Activated naive CD4-positive, alpha-beta T cell treated with anti-CD3 and anti-CD28 coated beads, Interleukin-2, amount 10 ng/mL, durations not matched to agents 7 days and 5 days (primary cell): ENCODE measurements at places on chromosomes 16 and 17.

DNA sequence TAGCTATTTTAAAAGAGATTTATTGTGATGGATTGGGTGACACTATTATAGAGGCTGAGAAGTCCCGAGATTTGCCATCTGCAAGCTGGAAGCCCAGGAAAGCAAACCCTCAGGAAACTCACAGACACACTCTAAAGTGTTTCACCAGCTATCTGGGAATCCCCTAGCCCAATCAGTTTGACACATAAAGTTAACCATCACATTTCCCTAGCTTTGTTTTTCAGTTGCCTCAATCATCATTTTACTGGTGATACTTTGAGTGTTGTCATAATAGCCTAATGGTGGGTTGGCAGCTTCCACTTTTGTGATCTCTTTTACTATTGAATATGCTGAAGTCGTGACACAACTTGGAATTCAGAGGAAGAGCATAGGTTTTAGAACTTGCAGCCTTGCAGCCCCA lies 1.8 kb downstream of the SGF29 start:
- H3K27ac ChIP-seq = no peak overlapping the region
- DNase-seq = no peak
- peaks cover 3% of the 10 kb centered on the region for H3K27me3 ChIP-seq

- no peak for DNase-seq
- H3K36me3 ChIP-seq = no peaks in the 10 kb centered on the region
- H3K4me3 ChIP-seq = no peak overlapping the region
Measured at GRCh38 chr16:10610499-10611184, 30.2 kb upstream of the EMP2 start.

DNA sequence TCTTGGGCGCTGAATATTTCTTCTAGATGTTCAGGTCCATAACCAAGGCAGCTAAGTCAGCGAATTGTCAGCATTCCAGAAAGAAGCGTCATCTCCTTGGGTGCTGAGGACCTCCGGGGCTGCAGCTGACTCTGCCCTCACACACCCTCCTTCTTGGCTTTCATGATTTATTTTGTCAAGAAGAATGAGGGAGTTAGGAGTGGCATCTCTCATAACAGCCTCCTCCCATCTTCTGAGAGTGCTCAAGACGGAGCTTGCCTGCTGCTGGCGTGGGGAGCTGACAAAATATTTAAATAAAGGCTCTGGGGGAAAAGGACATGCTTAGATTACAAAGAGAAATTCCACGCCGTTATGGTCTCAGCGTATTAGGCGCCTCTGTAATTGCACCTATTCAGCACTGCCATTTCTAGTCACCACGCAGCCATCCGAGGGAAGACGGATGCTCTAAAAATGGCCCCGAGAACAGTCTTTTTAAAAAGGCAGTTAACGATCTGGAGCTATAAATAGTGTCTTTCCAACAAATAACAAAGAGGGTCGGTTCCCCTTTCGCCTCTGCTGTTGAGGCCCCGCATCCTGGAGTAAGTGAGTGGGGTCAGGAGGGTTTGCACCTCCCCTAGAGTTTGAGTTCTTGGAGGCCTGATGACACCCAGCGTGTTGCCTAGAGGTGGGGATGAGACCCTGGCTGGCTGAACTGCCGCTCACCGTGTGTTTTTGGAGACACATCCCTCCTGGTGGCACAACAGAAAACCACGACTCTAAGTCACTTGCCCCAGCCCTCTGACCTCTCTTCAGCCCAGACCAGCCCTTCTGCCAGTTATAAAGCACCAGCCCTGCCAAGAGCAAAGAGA lies 187.0 kb downstream of the CCDC182 start:
- H3K4me1 ChIP-seq = no peaks in the 10 kb centered on the region
- H3K27ac ChIP-seq = no peak overlapping the region
- no peak overlapping the region for H3K4me3 ChIP-seq
- no peak for DNase-seq
- no peaks in the 10 kb centered on the region for H3K27me3 ChIP-seq

DNA sequence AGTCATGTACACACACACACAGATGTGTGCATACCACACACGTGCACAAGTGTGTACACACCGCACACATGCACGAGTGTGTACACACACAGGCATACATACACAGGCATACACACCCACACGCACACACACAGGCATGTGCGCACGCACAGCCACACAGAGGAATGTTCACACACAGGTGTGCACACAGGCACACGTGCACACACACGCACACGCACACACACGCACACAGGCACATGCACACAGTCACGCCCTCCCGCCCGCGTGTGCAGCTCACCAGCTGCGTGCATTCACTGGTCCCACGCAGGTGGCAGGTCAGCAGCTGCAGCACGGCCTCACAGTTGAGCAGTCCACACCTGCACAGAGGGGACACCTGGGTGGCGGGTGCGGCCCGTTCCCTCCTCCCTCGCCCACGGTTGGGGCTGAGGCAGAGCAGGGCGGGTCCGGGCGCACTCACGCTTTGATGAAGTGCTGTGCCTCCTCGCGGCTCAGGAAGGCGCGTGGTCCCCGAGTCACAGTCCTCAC lies 7.7 kb downstream of the TEPSIN start:
- H3K4me1 ChIP-seq = peaks cover 11% of the 10 kb centered on the region
- no peak overlapping the region for H3K4me3 ChIP-seq
- no peak for DNase-seq
- H3K27ac ChIP-seq = peak overlapping the region; percentile 8
- H3K36me3 ChIP-seq = peaks cover 34% of the 10 kb centered on the region

DNA sequence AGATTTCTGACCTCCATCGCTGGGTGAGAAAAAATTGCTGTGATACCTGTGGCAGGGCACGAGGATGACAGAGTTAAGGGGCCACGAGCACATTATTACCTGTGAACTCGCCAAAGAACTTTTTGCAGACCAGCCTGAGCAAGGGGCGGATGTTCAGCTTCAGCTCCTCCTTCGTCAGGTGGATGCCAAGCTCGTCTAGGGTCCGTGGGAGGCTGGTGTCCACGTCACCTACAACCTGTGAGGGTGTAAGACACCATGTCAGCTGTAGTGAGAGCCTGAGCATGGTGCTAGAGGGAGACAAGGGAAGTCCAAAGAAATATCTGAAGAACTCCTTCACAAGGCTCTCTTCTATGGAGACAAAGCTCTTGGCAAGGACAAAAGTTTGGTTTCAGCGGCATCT lies 17.1 kb downstream of the HIGD1B start:
- no peak for DNase-seq
- no peak overlapping the region for H3K27ac ChIP-seq
- H3K27me3 ChIP-seq = no peaks in the 10 kb centered on the region
- no peak overlapping the region for H3K4me3 ChIP-seq

DNA sequence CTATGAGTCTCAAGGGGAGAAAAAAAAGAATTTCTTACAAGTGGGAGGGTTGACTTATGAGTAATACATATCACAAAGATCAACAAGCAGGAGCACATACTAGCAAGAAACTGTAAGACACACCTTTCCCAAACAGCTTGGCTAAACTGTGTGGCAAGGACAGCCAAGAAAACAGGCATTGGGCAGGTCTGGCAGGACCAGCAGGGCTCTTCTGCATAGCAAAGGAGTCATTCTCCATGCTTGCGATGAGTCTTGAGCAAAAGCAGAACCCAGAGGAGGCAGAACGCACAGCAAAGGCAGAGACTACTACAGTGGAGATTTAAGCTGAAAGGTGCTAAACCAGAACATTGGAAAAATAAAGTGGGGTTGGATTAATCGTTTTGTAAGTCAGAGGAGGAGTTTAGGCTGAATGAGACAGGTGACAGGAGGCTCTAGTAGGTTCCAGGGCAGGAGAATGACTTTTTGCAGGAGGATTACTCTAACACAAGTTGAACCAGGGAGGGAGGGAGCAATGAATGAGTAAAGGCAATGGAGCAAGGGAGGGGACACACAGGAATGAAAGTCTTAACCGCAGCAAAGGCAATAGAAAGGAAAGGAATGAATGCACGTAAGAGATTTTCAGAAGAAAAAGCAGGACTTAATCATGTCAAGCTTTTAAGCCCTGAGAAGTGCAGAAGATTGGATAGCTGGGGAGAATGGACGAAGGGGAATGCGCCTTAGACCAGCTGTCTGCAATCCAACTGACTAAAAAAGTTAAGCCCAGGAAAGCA lies 2.7 kb downstream of the N4BP1 start:
- DNase-seq = no peak
- H3K4me1 ChIP-seq = peaks cover 39% of the 10 kb centered on the region
- peaks cover 16% of the 10 kb centered on the region for H3K36me3 ChIP-seq
- peaks cover 4% of the 10 kb centered on the region for H3K27me3 ChIP-seq

DNA sequence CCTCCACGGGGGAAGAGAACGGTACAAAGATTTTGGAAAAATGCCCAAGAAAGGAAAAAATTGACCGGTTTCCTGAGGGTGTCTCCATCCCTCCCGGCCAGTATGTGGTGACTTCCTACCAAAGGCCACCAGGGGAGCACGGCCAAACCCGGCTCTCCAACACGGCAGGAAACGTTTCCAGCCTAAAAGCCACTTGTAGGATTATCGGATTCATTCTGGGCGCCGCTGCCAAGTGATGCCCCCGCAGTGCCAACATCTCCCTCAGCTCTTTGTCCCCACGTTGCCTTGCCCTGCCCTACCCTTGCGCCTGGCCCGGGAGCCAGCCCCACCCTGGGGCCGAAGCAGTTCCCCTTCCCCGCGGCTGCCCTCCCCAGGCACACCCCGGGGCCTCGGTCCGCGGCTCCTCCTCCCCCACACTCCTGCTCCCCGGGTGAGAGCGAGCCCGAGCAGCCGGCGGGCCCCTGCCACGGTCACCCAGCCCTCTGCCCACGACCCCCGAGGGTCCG lies 688 bp downstream of the CRK start:
- H3K27me3 ChIP-seq = peaks cover 43% of the 10 kb centered on the region
- peaks cover 10% of the 10 kb centered on the region for H3K36me3 ChIP-seq
- DNase-seq = peak; percentile 58
- peak overlapping the region; percentile 91 for H3K27ac ChIP-seq
- peak overlapping the region; percentile 91 for H3K4me3 ChIP-seq

- DNase-seq = peak; percentile 73
- peak overlapping the region; percentile 21 for H3K4me3 ChIP-seq
- H3K36me3 ChIP-seq = peaks cover 38% of the 10 kb centered on the region
- H3K27me3 ChIP-seq = no peaks in the 10 kb centered on the region
Measured at GRCh38 chr16:17343028-17343427, 127.7 kb downstream of the XYLT1 start.
